ENCODE measurements at places on chromosomes 13 and 19.

DNA sequence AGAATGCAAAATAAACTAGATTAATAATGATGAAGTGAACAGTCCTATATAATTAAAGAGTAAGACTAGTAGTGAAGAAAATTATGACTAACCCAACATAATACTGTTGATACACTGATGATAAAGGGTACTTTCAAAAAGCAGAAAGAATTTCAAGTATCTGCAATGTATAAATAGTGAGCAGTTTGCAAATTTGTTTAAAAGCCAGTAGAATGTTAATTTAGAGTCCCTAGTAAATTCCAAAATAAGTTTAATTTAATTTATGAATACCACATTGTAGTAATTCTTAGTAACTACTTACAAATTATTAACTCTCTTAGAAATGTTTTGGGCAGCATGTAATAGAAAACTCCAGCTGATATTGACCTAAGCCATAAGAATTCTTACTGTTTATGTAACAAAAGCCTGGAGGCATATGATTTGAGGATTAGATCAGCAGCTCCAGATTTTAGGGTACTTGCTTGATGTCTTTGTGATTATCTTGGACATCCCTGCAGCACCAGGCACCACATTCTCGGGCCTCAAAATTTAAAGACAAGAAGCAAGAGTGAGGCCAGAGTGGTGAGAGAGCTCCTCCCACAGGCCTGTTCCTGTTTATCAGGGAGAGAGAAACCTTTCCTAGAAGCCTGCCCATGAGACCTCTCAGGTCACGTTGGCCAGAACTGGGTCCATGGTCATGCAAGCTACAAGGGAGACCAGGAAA is 67.6 kb upstream of the TDRD3 start:
- DNase-seq, result peak; percentile 70

DNA sequence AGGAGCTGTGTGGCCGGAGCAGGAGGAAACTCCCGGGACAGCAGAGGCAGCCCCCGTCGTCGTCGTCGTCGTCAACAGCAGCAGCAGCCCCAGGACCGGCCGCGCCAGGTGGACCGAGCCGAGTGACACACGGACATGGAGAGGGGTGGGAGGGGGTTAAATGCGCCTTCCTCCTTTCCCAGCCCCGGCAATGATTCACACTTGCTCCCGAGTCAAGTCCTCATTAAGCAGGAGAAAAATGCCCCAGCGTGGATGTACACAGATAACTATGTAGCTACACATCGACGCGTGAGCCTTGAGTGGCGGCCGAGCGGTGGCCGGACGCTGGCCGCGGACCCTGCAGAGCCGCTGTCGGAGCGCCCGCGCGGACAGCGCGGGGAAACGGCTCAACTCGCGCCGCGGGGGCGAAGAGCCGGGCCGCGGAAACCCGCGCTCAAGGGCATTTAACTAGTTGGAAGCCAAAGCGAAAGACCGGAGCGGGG is 645 bp downstream of the UBL3 start:
- no peak for DNase-seq

DNA sequence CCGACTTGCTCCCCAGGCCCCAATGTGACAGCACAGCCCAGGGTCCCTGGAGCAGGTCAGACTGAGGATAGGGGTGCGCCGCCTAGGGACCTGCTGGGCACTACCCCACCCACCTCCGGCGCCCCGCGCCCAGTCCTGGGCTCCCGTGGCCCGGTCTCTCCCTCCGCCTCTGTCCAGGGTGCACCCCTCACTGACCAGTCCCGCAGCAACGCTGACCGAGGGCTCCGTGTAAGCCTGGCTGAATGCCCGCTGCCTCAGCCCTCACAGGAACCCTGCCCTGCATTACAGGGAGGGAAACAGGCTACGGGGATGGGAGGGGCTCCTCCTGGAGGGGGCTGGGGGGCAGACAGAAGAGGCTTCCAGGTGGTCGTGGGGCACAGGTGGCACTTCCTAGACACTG is 31.7 kb downstream of the GPX4 start:
- no peak for DNase-seq

GRCh38 chr13:23966691-23967615 is 69.7 kb upstream of the C1QTNF9B start:
- no peak for DNase-seq

- no peak for DNase-seq
These were observed 18.8 kb upstream of the UBE2L5 start for GRCh38 chr13:30403456-30403855.

DNA sequence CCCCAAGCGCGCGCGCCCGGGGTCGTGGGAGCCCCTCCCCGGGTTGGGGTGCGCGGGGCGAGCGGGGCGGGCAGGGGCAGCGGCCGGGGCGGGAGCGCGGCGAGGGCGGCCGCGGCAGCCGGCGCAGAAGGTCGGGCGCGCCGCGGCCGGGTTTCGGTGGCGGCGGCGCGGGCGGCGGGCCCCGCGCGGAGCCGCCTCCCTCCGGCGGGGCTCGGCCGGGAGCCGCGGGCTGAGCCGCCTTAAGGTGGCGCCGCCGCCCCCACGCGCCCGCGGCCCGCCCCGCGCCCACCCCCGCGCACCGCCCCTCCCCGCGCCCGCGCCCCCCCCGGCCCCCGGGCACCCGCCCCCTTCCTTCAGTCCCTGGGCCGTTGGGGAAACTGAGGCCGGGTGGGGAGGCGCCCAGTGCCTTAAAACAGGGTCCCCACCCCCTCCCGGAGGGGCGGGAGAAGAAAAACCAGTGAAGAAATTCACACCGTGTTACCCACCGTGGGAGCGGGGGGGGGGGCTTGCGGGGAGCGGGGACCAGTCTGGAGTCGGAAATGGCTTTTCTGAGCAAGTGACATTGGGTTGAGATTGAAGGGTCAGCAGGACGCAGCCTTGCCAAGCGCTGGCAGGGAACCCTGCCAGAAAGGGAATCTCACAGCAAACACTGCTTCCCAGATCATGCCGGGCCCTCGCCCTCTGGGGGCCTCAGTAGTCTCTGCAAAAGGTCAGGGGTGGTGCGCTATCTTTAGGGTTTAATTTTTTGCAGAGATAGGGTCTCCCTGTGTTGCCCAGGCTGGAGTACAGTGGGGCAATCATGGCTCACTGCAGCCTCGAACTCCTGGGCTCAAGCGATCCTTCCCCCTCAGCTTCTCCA is at the start of gene TLE2:
Gene TLE2 (minus strand): TSS at position 216 of the 859 bp plus-strand sequence. CDS start 376 bp downstream, outside the sequence.
- no peak for DNase-seq

- no peak for DNase-seq
These were observed 355.2 kb downstream of the KCNRG start for GRCh38 chr13:50370303-50370950.

DNA sequence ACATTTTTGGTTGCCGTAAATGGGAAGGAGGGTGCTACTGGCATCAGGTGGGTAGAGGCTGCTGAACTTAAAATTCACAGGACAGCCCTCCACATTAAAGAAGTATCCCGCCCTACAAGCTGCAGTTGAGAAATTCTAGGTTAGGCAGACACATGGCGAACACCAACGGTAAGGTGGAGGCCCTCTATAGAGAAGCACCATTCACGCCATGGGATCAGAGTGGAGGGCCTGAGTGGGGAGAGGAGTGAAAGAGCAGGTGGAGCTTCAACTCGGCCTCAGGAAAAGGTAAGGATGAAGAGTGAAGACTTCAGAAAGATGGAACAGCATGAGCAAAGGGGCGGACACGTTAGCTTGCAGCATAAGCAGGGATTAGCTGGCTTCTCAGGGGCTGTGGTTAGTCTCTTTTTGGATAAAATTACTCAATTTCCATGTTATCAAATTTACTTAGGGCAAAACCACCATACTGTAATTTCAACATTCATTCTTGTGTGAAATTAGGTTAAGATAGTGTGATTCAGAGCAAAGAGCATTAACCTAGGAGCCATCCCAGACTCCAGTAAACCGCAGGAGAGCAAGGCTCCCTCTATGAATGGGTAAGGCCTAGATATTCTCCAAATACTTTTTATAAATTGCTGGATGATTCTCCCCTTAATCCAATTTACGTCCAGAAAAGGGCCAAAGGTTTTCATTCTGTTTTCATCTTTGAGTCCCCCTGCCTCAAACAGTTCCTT is 1.2 kb downstream of the EEF1AKMT1 start:
- DNase-seq, result peak; percentile 44

DNA sequence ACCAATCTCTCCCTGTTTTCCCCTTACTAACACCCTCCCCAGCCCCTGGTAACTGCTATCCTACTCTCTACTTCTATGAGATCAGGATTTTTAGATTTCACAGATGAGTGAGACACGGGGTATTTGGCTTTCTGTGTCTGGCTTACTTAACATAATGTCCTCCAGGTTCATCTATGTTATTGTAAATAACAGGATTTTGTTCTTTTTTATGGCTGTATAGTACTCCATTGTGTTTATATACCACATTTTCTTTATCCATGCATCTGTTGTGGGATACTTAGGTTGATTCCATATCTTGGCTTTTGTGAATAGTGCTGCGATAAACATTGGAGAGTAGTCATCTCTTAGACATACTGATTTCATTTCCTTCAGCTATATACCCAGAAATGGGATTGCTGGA is 28.5 kb upstream of the ATP11A start:
- DNase-seq, result no peak

- DNase-seq, result no peak
These were observed 42.7 kb downstream of the ADPRHL1 start for GRCh38 chr13:113410472-113411201.

DNA sequence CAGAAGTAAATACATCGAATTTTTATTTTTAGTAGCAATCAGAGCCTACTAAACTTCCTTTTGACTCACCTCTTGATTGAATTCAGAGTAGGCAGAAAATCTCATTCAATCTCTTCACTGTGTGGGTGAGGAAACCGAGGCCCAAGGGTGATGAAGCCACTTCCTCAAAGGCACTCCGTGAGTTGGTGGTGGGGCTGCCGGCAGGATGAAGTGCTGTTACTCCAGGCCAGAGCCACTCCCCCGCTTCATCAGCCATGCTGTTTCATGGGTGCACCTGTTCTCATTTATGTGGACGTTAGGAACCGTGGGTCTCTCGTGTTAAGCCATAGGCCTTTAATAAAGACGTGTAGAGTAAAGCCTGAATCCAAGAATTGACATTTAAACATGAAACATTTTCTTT is 13.2 kb downstream of the ING1 start:
- no peak for DNase-seq

- DNase-seq, result no peak
These were observed 30.1 kb downstream of the DNAJC3 start for GRCh38 chr13:95707035-95707434.

GRCh38 chr13:99376132-99376531 is 68.9 kb upstream of the GPR183 start:
- DNase-seq, result no peak

GRCh38 chr13:59342400-59342799 is 821.3 kb downstream of the DIAPH3 start:
- DNase-seq, result no peak

- no peak for DNase-seq
These were observed at the start of gene ARHGEF1 for GRCh38 chr19:41882568-41883462. ARHGEF1 (plus strand) TSS chr19:41883184; CDS start chr19:41888083, 4,899 bp downstream.

GRCh38 chr19:44734357-44734756 is 14.2 kb upstream of the BCL3 start:
- no peak for DNase-seq

- DNase-seq, result no peak
These were observed 41.2 kb downstream of the BRD4 start for GRCh38 chr19:15291089-15291488.
